Uterus (tissue), 4 donors: ENCODE measurements at places on chromosomes 7 and 10. TPM values are rescaled to one million over a fixed set of nuclear protein-coding genes. Genes with fewer than 3 reads are reported as not detected.

Gene LRGUK
- total RNA-seq, result 1.3 TPM

GRCh38 chr10:101228966-101229265 lies 347 bp downstream of the LBX1 start:
- peaks cover 25% of the 10 kb centered on the region for H3K4me1 ChIP-seq
- H3K27me3 ChIP-seq, result peaks cover 86% of the 10 kb centered on the region
- no peak for DNase-seq
- no peak overlapping the region for H3K4me3 ChIP-seq
- H3K27ac ChIP-seq, result no peak overlapping the region

- no peak overlapping the region for H3K4me3 ChIP-seq
- H3K27ac ChIP-seq, result no peak overlapping the region
- no peak for DNase-seq
Observed at GRCh38 chr10:70247360-70247759, 14.1 kb upstream of the PPA1 start.

- no peaks in the 10 kb centered on the region for H3K36me3 ChIP-seq
- no peaks in the 10 kb centered on the region for H3K4me1 ChIP-seq
- H3K27me3 ChIP-seq, result no peaks in the 10 kb centered on the region
- H3K4me3 ChIP-seq, result no peak overlapping the region
- DNase-seq, result no peak
Observed at GRCh38 chr10:23341004-23341403, 3.6 kb downstream of the C10orf67 start.

DNA sequence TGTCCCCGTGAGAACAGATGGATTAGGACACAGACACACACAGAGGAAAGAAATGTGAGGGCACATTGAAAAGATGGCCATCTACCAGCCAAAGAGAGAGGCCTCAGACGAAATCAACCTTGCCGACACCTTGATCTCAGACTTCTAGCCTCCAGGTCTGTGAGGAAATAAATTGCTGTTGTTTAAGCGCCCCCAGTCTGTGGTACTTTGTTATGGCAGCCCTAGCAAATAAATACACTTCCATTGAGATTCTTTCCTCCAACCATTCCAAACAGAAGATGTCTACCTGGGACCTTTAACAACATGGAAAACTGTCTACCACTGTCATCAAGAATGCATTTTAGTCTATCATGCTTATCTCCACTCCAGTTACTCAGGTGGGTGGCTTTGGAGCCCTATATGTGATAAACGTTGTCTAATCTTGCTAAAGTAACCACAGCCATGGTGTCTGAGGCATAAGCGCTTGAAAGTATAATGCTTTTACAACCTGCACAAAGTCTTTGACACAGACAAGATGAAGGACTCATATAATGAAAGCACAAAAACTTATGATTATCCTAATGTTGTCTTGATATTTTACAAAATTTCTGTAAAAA lies 244.3 kb downstream of the MTERF1 start:
- no peak overlapping the region for H3K4me3 ChIP-seq
- no peaks in the 10 kb centered on the region for H3K4me1 ChIP-seq
- no peaks in the 10 kb centered on the region for H3K27me3 ChIP-seq
- DNase-seq, result no peak
- H3K27ac ChIP-seq, result no peak overlapping the region

DNA sequence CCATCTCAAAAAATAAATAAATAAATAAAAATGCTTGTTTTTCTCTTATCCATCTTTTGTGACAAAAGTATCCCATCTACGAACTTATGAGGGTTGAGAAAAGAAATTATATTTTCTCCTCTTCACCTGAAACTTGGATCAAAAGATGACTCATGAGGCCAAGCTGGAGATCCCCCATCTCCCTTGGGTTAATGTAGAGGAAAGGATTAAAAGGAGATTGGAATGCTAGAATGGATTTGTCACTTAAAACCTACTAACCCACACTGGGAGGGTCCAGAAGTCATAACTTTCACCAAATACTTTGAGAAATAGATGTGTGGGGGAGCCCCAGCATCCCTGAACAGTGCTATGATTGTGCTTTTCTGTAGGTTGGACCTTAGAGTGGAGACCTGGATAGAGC lies 46.3 kb upstream of the PIK3CG start:
- H3K4me3 ChIP-seq, result no peak overlapping the region
- H3K27me3 ChIP-seq, result no peaks in the 10 kb centered on the region
- H3K36me3 ChIP-seq, result no peaks in the 10 kb centered on the region
- DNase-seq, result no peak
- no peaks in the 10 kb centered on the region for H3K4me1 ChIP-seq
- H3K27ac ChIP-seq, result no peak overlapping the region
